ENCODE measurements at places on chromosomes 3 and 15.
A peak's percentile ranks its signal among the peaks of the same experiment; 100 is the strongest.

DNA sequence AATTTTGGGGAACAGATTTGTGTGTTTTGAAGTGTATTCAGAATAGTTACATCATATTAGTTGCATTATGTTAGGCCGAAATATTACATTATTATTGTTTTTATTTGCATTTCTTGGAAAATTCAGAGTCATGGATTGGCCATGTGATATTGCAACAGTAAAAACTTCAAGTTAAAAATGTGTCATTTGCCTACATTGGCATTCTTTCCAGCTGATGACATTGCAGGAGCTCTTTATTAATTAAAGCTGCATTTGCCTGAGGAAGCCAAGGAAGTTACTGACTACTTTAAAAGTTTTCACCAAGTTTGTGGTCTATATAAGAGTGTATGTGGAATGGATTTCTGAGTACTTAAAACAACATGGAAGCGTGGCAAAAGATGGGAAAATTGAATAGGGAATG, 726.4 kb upstream of the SGO1 start:
- no peak for DNase-seq

- DNase-seq = peak; percentile 11
These were observed 6.1 kb upstream of the PLSCR4 start for GRCh38 chr3:146256851-146257486.

GRCh38 chr3:155243512-155243921, 50.0 kb downstream of the STRIT1 start:
- DNase-seq = no peak

DNA sequence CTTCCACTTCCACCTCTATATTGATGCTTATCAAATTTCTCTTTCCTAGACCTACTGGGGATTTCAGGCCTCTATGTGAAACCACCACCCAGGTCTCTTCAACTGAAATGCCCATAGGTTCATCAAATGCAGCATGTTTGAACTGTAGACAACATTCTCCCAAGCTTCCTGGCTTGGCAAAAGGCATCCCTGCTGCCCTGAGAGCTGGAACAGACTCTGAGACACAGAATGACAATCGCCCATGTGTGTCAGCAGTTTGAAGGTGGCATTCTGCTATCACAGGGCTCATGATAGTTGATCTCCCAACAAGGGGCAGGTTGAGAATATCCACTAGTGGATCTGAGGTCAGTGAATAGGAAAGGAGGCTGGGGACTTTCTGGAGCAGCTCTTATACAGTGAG, 200.7 kb downstream of the RPLP1 start:
- no peak for DNase-seq

- no peak for DNase-seq
These were observed 42.9 kb downstream of the PXYLP1 start for GRCh38 chr3:141274411-141275031.

DNA sequence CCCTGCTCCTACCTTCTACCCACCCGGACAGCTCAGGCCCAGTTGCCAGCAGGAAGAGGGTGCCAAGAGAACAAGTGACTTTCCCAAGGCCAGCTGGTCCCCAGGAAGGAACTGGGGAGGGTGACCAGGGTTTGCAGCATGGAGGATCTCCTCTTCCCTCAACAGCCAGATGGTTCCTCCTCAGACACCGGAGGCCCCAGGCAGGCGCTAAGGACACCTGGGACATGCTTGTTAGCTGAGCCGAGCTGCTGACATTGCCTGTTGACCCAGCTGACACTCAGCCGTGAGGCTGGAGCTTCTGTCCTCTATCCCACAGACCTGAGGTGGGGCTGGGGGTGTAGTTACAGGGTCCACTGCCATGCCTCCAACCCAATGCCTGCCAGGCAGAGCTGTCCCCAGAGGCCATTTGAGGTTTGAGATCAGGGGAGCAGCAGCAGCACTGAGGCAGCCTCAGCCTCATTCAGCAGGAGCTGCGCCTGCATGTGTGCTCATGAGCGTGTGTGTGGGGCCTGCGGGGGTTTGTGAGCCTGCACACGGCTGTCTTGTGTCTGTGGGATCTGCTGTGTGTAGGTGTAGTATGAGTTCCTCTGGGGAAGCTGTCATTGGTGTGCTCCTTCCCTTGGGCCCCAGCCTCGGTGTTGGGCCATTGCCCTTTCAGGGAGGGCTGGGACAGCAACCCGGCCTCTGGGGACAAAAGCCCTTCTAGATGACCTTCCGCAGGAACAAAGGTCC, 7.1 kb downstream of the CPLX3 start:
- no peak for DNase-seq

DNA sequence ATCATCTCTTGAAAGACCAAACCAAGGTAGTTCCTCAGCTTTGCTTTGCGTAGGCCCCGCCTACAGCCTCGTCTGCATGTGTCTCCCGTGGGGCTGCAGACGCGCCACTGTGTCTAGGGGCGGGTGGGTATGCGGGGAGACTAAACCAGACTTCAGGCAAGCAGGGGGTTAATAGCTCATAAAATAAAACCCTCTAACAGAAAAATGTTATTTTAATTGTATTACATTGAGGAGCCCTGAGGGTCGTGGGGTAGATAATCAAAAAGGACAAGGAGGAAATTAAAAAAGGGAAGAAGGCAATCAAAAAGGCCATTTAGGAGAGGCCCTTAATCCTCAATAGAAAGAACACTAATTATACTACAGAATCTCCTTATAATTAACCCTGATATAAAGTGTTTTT, 247.6 kb upstream of the ICE2 start:
- DNase-seq = no peak

DNA sequence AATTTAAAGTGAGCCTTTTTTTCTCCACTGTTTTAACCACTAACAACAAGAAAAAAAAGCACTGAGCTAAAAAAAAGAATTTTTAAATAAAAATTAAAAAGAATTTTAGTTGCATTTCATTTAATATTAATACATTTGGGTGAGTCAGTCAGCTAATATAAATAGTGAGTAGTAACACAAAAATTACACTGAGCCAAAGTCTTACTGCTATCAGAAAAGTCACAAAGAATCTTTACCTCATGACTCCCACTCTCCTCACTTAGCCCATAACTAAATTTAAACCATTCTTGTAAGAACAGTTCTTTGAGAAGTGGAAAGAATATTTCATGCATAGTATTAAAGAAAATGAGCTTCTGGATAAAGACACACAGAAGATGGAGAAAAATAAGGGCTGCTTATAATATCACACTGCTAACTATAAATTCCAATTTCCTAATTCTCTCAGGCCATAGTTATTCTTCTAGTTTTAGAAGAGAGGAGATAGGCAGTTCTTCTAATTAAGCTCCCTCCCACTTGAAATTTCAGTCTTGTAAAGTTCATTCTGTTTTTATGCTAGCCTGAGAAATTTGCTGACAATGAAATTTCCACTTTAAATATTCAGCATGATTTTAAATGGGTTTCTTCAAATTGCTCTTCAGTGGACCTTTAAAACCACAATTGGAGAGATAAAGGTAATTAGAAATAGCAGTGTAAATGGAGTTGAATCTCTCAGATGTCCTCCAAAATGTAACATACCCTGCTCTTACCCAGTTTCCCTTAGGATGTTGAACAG, 17.6 kb downstream of the SHQ1 start:
- DNase-seq = no peak

- DNase-seq = no peak
These were observed 53.0 kb downstream of the C3orf80 start for GRCh38 chr3:160278210-160278609.

- peak; percentile 32 for DNase-seq
These were observed 95.2 kb downstream of the SEMA6D start for GRCh38 chr15:47812470-47812999.

GRCh38 chr15:63460210-63461155, 43.9 kb upstream of the USP3 start:
- no peak for DNase-seq

DNA sequence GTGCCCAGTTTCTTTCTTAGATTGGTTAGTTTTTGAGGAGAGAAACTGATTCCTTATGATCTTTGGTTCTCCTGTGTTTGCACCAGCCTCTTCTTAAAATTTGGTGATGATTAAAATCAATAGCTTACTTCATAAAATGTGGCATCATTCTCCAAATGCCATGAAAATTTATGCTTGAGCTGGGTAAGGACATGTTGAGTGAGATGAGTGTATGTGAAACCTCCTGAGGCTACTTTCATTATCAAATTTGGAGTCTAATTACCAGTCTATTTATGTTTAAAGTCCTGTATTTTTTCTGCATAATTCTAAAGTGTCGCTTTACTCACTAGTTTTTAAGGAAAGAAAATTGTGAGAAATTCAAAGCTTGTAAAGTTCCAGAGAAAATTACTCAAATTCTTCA, 102.1 kb downstream of the DIPK2A start:
- no peak for DNase-seq

GRCh38 chr3:170353485-170353884, 4.0 kb upstream of the SKIL start:
- DNase-seq = no peak

GRCh38 chr3:169041677-169042171, 621.8 kb downstream of the MECOM start:
- DNase-seq = peak; percentile 41

DNA sequence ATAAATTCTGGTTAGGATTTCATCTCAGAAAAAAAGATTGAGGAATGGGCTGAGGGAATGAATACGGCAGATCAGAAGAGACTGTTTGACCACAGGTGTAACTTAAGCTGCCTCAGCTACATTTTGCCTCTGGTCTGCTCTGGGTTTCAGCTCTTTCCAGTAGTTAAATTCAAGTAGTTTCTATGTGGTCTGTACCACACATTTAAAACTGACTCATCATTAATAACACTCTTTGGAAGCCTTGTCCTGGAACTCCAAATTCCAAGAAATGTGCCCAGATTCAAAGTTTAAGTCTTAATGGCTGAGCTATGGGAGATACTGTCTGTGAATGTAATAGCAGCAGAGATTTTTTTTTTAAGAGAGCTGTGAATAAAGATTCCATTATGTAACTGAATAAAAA, 133.1 kb upstream of the IGSF10 start:
- DNase-seq = no peak

- no peak for DNase-seq
These were observed 297.0 kb upstream of the EPHA3 start for GRCh38 chr3:88810455-88810854.

DNA sequence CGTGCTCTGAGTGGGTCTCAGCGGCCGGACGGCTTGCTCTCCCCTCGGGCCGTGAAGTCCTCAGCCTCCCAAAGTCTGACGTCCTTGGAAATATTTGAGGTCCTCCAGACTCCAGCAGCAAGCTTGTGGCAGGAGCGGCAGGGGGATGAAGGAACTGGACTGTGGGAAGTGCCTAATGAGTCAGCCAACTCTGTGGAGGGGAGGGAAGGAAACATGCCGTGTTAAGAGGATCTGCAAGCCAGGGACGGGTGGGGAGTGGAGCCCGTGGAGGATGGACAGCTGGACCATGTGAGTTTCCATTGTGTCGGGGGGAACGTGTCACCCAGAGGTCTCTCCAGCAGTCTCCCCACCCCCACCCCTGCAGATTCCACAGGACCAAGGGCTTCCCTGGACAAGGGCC, 39.4 kb upstream of the IDH2 start:
- peak; percentile 46 for DNase-seq

DNA sequence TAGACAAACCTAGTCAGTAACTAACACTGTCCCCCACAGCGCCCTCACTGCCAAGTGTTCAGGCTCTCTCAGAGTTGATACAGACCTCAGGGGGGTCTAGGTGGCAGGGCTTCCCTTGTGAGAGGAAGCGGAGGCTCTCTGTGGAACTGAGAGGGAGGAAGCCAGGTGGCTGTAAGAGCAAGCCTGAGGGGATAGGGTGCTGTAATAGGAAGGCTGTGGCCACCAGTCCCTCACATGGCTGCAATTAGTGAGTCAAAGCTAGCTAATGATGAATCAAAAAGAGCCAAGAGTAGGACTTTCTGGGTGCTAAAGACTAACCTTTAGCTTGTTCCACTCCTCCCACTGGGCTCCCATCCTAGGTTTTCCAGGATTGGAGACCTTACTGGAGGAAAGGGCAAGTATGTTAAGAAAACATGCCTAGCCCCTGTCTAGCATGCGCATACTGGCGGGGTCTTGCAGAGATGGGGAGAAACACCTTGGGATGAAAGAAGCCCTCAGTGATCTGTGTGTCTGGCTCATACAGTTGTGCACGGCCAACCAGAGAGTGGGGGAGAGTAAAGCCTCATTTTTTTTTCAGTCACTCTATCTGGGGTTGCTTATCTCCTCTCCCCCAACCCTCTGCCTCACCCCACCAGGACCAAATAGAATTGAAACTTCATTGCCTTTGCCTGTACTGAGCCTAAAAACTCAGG, 13.3 kb upstream of the SOX2 start:
- DNase-seq = no peak

- DNase-seq = no peak
These were observed 1215.5 kb downstream of the ROBO2 start for GRCh38 chr3:78255403-78255802.

GRCh38 chr3:175879417-175879816, 1020.3 kb downstream of the NAALADL2 start:
- DNase-seq = no peak
